Esophagus squamous epithelium (tissue), 5 donors: ENCODE measurements at places on chromosomes 12 and 14.

DNA sequence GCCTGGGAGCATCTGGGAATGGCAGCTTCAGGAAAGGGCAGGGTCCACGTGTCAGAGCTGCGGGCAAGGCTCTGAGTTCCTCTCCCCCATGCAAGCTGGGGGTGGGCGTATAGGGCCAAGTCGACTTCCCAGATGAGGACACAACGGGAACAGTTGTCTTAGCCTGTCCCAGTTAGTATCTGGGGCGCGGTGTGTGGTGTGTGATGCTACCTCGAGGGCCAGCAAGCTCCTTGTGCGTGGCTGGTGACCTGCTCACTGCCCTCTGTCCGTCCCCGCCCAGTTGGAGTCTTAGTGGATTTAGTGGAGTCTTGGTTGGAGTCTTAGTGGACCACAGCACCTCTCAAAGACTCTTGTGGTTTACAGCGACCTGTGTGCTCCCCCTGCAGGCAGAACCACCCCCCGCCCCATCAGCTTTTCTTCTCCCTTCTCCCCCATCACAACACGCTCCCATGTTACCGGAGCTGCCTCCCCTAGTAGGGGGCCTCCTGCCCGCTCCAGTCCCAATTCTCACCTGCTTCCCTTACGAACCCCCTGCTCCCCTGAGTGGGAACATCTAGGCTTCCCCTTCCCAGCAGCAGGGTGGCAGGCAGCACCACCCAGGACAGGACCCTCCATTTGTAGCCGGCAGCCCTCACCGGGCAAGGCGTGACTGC lies 8.7 kb downstream of the ASPG start:
- DNase-seq: no peak

DNA sequence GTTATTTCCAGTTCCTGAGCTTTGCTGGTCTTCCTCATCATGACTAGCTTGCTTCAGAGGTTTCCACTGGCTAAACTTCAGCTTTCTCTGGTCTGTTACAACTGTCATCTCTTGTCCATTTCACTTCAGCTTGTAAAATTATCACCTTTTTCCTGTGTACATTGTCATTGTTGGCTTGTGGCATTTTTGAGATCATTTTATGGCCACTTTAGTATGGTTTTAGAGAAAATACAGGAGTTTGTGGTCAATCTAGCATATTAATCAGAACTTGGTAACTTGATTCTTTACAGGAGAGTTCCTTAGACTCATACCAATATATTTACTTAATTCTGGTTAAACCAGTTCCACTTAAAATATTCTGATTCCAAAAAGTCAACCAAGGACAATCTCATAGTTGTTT lies 235.9 kb upstream of the KITLG start:
- DNase-seq: no peak

GRCh38 chr14:96370528-96370927 lies 7.2 kb downstream of the GSKIP start:
- DNase-seq: no peak

DNA sequence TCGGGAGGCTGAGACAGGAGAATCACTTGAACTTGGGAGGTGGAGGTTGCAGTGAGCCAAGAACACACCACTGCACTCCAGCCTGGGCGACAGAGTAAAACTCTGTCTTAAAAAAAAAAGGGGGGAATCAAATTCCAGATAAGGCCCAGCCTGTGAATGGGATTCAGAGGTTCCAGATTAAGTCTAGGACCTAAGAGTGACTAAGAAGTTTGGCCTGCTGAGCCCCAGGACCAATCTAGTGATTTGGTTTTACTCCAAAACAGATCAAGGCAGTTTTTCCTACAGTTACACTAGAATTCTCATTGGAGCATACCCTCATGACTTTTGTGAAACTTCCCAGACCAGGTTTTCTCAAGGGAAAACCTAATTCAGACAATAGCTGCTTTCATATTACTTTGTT lies 22.8 kb downstream of the EXOC5 start:
- DNase-seq: no peak

DNA sequence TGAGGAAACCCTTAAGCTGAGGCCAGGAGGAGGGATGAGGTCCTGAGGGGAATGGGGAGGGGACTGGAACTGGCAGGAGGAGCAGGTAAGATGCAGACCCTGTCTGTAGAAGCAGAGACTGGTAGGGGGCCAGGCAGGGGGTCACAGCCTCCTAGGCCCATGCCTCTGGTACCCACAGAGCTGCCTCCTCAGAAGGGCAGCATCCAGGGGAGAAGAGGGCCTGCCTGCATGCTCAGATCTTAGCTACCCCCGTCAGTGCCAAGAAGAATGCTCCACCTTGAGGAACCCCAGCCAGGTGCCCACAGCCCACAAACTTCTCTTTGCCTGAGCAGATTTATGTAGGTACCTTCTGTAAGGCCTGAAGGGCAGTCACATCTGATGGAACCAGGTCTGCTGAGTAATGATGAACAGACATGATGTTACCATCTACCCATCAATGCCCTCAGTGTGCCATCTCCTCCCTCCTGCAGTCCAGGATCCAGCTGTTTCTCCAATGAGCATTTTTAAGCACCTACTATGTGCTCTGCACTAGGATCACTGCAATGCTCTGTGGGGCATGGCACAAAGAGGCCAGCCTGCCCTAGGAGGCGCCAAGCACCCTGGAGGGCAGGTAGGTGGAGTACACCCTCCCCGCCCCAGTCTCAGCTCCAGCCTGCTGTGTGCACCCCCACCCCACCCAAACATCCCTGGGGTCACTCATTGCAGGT lies 24.8 kb upstream of the ZFP36L1 start:
- no peak for DNase-seq

DNA sequence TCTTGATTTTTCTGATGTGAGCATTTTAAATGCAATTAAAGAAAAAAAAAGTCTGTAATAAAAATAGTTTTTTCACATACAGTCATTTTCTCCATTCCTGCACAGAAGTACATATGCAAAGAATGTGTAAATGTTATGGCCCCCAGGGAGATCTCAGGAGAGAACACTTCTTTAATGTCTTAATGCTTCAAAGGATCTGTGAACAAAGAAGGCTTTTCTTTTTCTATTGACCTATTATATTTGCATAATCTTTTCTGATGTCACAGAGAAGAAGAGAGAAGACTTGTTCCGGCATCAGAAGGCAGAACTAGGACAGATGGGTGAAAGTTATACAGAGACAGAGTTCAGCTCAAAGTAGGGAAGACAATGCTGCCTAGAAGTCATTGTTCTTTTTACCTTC lies 413.5 kb upstream of the STXBP6 start:
- no peak for DNase-seq

DNA sequence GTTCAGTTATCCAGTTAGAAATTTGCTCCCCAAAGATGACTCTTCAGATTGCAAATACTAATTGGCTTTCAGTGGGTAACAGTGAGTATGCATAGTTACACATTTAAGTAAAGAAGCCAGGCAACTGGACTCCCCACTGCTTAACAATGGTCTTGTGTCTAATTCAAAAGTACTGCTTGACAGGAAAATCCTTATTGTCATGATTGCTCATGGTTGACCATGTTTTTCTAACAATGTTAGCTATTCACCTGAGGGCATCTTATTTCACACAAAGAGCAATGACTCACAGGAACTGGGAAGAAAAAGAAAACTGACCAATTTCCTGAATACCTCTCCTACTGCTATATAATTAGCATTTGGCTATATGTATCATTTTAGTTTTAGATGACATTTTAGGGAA lies 33.7 kb upstream of the ALG10B start:
- no peak for DNase-seq

- no peak for DNase-seq
Measured at GRCh38 chr14:38405851-38406635, 150.2 kb upstream of the CLEC14A start.

GRCh38 chr12:24361877-24362580 lies 412.6 kb upstream of the SOX5 start:
- DNase-seq: no peak

- DNase-seq: no peak
Measured at GRCh38 chr12:29148596-29148910, 525 bp upstream of the FAR2 start.

DNA sequence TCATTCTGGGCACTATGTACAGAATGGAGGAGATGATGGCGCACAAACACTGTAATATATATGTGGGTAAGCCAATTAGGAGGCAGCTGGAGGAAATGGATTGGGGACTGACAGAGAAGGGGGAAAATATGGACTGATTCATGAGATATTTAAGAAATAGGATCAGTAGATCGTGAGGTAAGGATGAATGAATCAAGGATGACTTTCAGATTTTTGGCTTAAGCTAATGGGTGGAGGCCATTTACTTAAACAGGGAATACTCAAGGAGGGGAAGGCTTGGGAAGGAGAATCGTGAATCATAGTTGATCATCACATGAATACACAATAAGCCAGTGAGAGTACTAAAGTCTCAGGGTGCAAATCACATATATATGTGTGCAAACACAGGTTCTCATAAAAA lies 11.2 kb upstream of the GNPNAT1 start:
- no peak for DNase-seq

DNA sequence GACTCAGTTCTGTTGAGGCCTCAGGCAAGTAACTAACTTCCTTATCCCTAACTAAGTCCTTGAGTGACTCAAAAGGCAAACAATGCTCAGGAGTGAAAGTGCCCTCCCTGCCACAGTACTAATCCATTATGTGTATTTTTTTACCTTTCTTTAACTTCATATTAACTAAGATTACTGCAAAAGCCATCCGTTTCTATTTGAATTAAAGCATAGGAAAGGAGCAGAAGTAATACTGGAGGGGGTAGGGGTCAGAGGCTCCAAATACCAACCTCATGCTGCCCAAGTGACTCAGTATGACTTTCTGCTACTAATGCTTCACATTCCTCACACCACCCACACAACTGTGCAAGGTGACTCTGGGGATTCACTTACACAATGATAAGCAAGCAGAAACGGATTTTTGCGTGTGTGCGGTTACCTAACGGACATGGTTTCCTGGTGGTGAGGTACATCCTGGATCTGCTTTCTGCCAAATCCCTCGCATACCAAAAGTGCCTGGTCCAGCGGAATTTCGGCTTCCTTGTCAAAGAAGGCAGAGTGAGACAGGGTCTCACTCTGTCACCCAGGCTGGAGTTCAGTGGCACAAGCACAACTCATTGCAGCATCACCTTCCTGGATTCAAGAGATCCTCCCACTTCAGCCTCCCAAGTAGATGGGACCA lies 25.1 kb downstream of the MOK start:
- DNase-seq: no peak

DNA sequence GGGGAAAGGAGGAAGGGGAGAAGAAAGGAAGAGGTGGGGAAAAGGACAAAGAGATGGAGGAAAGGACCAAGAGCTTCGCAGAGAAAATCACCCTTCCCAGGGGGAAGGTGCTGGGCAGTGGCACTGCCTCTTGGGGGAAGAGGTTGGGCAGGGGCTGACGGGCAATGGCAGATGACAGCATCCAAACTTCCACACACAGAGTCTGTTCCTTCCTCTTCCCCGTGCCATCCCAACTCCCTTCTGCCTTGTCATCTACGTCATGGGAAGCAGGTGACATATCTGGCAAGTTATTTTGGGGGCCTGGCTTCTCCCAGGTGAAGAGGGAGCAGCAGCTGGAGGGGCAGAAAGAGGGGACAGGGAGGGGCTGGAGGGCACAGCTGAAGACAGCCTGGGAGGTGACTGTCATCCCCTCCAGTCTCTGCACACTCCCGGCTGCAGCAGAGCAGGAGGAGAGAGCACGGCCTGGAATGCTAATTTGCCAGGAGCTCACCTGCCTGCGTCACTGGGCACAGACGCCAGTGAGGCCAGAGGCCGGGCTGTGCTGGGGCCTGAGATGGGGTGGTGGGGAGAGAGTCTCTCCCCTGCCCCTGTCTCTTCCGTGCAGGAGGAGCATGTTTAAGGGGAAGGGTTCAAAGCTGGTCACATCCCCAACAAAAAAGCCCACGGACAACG lies 43.9 kb upstream of the IQSEC3 start:
- DNase-seq: no peak

- DNase-seq: no peak
Measured at GRCh38 chr14:95703341-95703740, 10.6 kb downstream of the TCL1A start.

- no peak for DNase-seq
Measured at GRCh38 chr14:47596232-47596631, 79.2 kb downstream of the MDGA2 start.

- no peak for DNase-seq
Measured at GRCh38 chr14:104935026-104935650, 10.5 kb downstream of the PLD4 start.

- DNase-seq: no peak
Measured at GRCh38 chr12:105939181-105939721, 199.5 kb downstream of the NUAK1 start.

GRCh38 chr14:69688299-69688649 lies 76.9 kb downstream of the SUSD6 start:
- DNase-seq: no peak

DNA sequence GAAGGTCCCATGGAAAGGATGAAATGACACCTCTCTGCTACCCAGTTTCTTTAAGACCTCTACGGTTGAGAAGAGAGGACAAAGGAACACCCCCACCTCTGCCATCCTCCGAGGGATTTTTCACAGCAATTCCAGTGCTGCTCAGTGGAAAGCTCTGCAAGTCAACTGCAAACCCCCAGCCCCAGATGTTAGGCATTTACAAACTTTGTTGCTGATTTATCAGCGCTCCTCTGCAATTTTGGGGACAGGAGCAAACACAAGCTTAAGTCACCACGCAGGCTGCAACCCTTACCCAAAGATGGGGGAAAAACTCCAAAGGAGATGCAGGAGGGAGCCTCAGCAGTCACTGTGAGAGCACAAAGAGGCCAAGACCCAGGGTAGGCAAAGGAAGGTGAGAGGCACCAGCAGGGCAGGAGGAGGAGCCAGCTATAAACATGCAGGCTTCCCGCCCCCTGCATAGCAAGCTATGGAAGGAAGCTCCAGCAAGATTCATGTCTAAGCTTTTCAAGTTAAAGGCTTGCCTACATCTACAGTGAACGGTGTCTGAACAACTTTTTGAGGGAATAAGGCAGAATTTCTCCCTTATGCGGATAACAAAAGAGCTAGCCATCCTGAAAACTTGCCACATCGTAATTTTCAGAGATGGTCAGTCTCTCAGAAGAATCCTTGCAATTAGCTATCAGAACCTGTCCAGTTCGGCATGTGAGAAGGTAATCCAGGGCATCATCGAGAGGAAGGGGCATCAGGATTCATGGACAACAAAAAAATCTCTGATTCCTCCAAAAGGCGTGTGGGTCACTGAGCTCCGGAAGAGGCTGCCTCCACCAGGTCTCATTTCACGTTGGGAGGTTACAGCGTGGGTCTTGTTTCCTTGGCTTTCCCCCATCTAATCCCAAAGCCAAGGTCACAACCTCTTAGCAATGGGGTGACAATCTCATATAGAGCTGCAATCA lies 3.9 kb downstream of the CTDSP2 start:
- no peak for DNase-seq
